ENCODE measurements at places on chromosomes 6 and 20.

- DNase-seq = no peak
Measured at GRCh38 chr6:71396410-71396801, 107.8 kb downstream of the OGFRL1 start.

DNA sequence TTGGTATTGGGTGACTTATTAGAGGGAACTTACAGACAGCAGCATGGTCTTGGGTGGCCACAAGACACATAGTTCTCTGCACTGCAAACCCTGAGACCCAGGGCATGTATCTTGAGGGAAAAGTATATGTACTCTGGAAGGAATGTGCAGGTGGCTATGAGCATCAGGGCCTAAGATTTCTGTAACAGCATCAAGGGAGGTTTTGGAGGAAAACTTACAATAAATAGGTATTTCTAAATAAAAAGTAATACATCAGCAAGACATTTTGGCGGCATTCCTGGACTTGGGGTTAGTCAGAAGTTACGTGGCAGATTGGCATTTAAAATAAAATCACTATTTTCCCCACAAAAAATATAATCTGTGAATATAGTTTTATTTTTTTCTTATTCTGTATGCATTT lies 8.0 kb upstream of the STX7 start:
- DNase-seq = no peak

DNA sequence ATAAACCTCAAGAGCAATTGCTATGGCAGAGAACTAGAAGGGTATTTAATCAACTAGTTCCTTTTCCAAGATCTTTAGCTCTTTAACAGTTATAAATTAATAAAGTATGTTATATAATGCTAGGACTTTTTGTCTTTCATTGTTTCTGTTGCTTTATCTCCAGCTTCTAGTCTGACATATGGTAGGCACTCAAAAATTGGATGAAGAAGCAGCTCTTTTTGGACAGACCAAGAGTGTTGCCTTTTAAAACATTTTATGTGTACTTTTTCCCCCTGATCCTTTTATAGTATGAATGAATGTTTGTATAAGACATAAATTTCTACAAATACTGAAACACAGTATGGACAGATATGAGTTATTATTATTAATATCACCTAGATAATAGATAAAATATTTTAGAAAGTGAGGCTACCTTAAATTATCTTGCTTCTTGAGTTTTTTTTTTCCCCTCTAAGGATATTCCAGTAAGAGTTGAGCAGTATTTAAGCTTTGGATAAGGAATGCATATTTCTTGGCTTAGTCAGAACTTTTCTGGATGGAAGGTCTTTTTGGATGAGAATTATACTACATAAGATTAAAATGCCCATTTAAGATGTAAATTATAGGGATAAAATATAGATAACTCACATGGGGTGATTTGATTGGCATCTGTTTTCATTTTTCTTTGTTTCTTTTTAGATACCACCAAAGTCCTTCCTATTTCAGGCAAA lies 16.6 kb downstream of the LAMA2 start:
- DNase-seq = no peak

GRCh38 chr6:1787894-1788293 lies 178.2 kb downstream of the FOXC1 start:
- no peak for DNase-seq

GRCh38 chr20:37523911-37524700 lies 3.1 kb downstream of the NNAT start:
- DNase-seq = no peak
